HT1080 (cell line): ENCODE measurements at places on chromosomes 3 and 15. TPM values are rescaled to one million over a fixed set of nuclear protein-coding genes. Genes with fewer than 3 reads are reported as not detected.
A peak's percentile ranks its signal among the peaks of the same experiment; 100 is the strongest.

DNA sequence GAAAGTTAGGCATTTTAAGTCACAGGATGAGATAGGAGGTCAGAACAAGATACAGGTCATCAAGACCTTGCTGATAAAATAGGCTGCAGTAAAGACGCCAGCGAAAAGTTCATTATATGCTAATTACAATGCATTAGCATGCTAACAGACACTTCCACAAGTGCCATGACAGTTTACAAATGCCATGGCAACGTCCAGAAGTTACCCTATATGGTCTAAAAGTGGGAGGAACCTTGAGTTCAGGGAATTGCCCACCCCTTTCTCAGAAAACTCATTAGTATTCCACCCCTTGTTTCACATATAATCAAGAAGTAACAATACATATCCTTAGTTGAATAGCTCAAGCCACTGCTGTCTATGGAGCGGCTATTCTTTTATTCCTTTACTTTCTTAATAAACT lies 92.7 kb upstream of the PLXND1 start:
- no peak for DNase-seq

Gene UPK1B
- total RNA-seq = 0.03 TPM in 1 of 2 replicates, not detected in the other

- DNase-seq = no peak
Observed at GRCh38 chr3:121730940-121731687, 18.4 kb downstream of the GOLGB1 start.

- DNase-seq = no peak
Observed at GRCh38 chr3:8843347-8843746, 73.9 kb upstream of the OXTR start.

- peak; percentile 23 for DNase-seq
Observed at GRCh38 chr15:100095541-100096247, 246.1 kb downstream of the ADAMTS17 start.

DNA sequence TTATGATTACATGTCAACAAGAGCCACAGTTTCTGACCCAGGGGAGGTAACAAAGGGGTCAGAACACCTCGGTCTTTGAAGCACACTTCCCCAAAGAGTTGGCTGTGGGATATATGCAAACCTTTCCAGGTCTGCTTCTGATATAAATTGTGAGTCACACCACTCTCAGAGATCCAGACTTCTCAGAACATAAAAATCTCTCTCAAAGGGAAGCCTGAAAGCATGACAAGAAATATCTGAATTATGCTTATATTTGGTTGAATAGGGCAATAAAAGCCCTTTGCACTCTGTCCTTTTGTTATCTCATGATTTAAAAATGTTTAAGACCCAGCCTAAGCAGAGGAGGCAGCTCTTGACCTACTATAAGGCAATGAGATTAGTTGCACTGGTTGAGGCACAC lies 56.8 kb downstream of the MYH15 start:
- DNase-seq = peak; percentile 39

Gene TTC23
- 9.1 and 11.9 TPM in 2 replicates for total RNA-seq

- DNase-seq = no peak
Observed at GRCh38 chr3:141044695-141045641, 6.2 kb upstream of the SPSB4 start.
